ENCODE measurements at places on chromosomes 12 and 14. TPM values are rescaled to one million over a fixed set of nuclear protein-coding genes. Genes with fewer than 3 reads are reported as not detected.

DNA sequence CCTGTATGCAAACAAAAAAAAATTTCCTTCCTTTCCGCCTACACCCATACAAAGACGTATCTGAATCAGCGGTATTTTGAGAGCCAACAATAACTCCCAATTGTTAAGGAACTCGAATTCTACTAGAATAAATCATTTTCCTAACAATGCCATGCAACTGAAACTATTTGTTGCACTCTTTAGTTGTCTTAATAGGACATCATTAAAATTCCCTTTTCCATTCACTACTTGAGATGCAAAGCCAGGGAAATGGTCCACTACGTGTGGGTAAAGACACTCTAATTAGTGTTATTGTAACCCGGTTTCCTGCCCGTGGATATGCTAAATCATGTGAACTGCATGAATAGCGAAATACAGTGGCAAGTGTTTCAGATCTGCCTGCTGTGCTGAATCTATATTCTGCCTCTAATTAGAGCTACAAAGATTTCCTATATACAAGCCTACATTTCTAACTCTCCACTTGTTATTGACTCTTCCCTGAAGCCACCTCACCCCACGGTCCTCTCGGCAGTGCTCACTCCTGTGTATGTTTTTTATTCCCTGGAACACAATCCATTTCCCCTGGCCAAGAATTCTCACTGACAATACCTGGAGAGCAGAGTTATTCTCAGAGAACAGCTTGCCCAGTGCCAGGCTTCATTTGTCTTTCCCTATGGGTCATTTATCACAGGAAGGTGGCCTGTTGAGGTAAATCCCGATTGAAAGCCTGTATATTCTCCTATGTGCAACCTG lies 168.3 kb downstream of the PAWR start:
- no peak for DNase-seq

DNA sequence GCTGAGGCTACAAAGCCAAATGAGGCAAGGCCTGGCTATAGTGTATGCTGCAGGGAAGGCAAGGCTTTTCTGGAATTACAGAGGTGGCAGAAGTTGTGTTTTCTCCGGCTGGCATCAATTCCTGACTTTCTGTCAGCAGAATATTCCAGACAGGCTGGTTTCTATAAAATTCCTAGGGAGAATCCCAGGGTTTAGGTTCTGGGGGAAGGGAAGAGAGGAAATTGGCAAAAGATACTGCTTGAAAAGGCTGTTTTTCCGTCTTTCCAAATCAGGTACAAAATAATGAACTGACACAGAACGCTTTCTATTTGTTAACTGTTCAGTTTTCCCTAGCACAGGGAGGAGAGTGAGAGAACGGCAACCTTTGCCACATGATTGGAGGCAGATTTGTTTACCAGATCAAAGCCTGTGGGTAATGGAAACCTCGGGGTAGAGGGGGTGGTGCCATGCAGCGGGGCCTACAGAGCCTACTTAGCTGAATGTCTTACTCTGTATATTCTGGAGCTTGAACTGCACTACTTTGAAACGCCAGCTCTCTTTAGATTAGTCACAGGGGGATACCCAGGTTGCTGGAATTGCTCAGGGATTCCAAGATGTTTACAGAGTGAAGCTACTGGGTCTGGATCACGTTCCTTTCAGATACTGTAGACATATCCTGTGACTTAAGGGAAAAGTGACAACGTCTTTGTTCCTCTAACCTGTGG lies 65.8 kb upstream of the DACT1 start:
- no peak for DNase-seq

CSRP2 gene
- 46.2 TPM for total RNA-seq

DNA sequence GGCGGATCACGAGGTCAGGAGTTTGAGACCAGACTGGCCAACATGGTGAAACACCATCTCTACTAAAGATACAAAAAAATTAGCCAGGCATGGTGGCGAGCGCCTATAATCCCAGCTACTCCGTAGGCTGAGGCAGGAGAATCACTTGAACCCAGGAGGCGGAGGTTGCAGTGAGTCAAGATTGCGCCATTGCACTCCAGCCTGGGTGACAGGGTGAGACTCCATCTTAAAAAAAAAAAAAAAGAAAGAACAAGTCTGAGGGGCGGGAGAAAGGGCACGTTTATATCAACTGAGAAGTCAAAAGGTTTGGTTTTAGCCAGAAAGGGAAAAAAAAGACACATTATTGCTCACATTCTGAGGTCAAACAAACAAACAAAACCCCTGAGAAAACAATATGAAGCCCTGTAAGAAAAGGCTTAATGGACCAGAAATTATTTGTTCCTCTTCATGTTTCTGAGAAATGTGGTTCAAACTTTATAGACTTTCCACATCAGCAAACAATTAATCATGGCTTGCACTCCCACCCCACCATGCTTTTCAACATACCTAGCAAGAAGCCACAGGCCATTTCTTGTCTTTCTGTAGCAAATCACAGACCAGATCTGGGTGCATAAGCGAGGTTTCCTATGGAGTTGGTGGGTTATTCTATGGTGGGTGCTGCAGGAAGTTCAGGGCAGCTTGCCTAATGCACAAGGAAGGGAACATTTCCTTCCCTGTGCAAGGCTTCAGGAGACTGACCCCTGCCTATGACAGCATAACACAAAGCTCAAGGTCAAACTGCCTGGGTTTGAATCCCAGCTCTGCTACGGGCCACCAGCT lies 80.1 kb downstream of the SSPN start:
- DNase-seq, result no peak

NELL2 gene
- 11.1 TPM for total RNA-seq

DNA sequence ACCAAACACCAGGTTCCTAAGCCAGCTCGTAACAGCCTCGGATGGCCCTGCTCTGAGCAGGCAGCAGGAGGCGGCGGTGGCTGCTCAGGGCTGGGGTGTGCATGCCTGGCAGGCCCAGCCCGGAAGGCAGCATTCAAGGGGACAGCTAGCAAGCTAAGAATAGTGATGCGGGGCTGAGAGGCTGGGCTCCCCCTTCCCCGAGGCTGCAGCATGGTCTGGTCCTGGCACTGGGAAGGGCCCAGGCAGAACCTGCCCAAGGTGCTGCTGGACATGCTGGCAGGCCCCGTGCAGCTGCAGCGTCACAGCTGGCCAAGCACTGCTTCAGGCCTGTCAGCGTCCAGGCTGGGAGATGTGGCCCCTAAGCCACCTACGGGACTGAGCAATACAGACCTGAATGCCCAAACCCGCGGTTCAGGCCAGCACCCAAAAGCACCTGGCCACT lies 26.4 kb upstream of the NUDT14 start:
- DNase-seq, result no peak

- DNase-seq, result no peak
Measured at GRCh38 chr12:109451400-109451799, 25.7 kb downstream of the KCTD10 start.

GUCY2C gene
- 0.55 TPM for total RNA-seq

GRCh38 chr12:50232771-50233209 lies 50.5 kb downstream of the LIMA1 start:
- no peak for DNase-seq

TMTC1 gene
- total RNA-seq, result 68.5 TPM

GRCh38 chr14:54362089-54362504 lies 34.7 kb upstream of the CDKN3 start:
- no peak for DNase-seq

DNA sequence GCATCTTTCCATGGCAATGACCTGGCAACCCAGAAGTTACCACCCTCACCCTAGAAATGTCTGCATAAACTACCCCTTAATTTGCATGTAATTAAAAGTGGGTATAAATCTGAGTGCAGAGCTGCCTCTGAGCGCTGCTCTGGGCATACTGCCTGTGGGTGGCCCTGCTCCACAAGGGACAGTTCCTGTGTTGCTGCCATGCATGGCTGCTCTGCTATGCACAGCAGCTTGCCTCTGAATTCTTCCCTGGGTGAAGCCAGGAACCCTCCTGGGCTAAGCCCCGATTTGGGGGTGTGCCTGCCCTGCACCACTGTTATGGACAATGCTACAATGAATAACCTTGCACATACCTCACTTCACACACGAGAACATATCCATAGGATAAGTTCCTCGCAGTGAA lies 35.7 kb upstream of the GPR132 start:
- no peak for DNase-seq

DNA sequence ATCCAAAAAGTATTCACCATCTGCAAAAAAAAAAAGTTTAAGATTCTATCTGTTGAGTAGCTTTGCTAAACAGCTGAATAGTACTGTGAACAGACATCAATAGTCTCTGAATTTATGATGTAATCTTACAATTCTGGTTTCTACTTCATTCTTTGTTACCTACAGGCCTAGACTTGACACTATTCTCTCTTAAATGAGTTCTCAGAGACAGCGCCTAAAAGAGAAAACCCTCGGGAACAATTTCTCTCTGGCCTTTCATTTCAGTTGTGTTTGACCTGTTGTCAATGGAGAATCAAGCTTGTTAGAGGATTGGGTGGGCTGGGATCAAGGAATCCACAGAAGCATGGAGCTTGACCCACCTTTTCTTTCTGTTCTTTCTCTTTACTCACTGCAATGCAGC lies 5.9 kb upstream of the TWF1 start:
- no peak for DNase-seq

DNA sequence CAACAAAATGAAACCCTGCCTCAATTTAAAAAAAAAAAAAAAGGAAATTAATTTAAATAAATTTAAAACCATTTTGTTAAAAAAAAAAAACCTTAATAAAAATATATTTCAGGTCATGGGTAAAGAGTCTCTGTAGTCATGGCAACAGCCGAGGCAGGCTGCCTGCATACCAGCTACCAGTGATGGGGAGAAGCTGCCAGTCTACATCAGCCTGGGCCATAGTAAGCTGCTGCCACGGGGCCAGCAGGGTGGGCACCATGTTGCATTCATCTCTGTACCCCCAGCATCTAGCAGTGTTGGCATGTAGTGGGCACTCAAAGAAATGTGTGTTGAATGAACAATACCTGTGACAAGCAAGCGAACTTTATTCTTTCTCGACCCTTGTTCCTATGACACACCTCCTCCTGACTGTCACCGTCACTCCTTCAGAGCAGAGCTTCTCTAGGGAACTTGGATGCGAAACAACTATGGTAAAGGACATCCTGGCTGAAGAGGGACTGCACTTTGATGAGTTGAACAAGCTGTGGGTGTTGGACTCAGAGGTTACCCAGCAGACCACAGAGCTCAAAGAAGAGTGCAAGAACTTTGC lies 7.3 kb upstream of the AP4S1 start:
- DNase-seq, result no peak

- no peak for DNase-seq
Measured at GRCh38 chr12:5439371-5439771, 7.5 kb downstream of the NTF3 start.

- no peak for DNase-seq
Measured at GRCh38 chr12:106645465-106646330, 62.9 kb downstream of the RFX4 start.

- no peak for DNase-seq
Measured at GRCh38 chr12:100267603-100268281, 765 bp downstream of the SCYL2 start.

FAM186B gene
- not detected for total RNA-seq

GRCh38 chr12:107007411-107007810 lies 20.5 kb upstream of the MTERF2 start:
- no peak for DNase-seq

PRPF40B gene
- 26.6 TPM for total RNA-seq

FOXG1 gene
- total RNA-seq, result not detected

SERPINA3 gene
- 80.9 TPM for total RNA-seq

MMP19 gene
- 18.0 TPM for total RNA-seq

DNA sequence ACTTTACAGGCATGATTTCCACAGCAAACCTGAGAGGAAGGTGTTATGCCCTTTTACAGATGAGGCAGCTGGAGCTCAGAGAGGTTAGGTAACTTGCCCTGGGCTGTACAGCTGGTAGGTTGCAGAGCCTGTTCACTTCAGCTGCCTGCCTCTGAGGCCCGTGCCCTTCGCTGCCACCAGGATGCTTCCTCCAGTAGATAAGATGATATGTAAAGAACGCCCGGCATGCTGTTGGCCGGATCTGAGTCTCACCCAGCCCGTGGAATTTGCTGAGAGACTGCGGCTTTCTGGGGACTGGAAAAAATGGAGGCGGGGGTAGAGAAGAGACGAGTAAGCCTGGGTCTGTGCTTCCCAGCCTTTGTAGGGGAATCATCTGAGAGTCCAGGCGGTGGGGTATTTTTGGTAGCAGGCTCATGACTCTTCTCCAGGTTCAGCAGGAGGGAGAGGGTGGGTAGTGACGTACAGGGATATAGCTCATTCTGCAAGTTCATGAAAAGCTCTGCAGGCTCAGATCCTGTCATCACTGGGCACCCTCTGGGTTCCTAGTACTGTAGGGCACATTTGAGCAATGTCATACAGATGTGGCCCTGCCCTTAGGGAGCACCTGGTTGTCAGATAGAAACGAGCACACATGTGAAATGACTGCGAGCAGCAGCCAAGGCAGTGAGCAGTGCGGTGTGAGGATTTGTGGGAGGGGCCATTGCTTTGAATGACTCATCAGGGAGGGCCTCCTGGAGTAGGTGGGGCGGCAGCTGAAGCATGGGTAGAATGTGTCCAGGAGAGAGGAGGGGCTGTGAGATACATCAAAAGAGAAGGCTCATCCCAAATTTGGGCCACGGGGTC lies 159.4 kb downstream of the TSPAN9 start:
- DNase-seq, result no peak

RAN gene
- total RNA-seq, result 160 TPM

KCNMB4 gene
- total RNA-seq, result 4.7 TPM

- DNase-seq, result peak; percentile 95
Measured at GRCh38 chr12:4269279-4269991, 4.1 kb upstream of the CCND2 start.

- DNase-seq, result peak; percentile 63
Measured at GRCh38 chr14:105050551-105050897, 14.7 kb downstream of the GPR132 start.

DNA sequence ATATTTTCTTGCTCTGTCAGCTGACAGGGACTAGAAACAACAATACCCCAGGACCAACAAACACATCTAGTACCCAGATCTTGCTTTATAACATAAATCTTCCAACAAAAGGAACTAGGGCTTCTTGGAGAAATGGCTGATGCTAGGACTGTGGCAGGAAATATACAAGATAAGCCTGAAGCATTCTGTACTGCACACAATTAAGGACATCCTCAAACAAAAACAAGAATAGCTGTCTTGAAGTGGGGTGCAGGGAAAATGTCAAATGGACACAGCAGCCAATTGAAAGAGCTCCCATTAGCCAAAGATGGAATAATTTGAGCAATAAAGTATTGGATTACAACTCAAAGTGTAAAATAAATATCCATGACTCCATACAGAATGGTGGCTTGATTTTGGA lies 50.0 kb downstream of the LGMN start:
- no peak for DNase-seq

GRCh38 chr12:14280921-14281320 lies 84.6 kb upstream of the ATF7IP start:
- no peak for DNase-seq

GRCh38 chr12:75571656-75572205 lies 60.3 kb upstream of the KRR1 start:
- no peak for DNase-seq

GRCh38 chr12:95977764-95978305 lies 18.3 kb downstream of the HAL start:
- no peak for DNase-seq

- DNase-seq, result peak; percentile 77
Measured at GRCh38 chr12:30822385-30823155, 67.8 kb upstream of the CAPRIN2 start.

- no peak for DNase-seq
Measured at GRCh38 chr12:57009949-57010626, 3.7 kb upstream of the ZBTB39 start.

LRRC10 gene
- total RNA-seq, result not detected

ATL1 gene
- 22.5 TPM for total RNA-seq

Measured in sigmoid colon (tissue), 7 donors.